ENCODE measurements at places on chromosomes 1 and 21. TPM values are rescaled to one million over a fixed set of nuclear protein-coding genes. Genes with fewer than 3 reads are reported as not detected.

Gene PLEKHA6
- total RNA-seq = 43.4 TPM

Gene RNU1-1
- total RNA-seq = 7,909 TPM

Gene SPRR1A
- total RNA-seq = not detected

Gene ACTN2
- total RNA-seq = 157 TPM

Gene PTPN22
- total RNA-seq = 1.5 TPM

Gene IGSF3
- 42.0 TPM for total RNA-seq

Gene COL9A2
- 18.7 TPM for total RNA-seq

Gene FAM72C
- total RNA-seq = 1.1 TPM

Gene GJA9
- total RNA-seq = not detected

Gene C1QA
- 51.6 TPM for total RNA-seq

Gene IRF2BP2
- 178 TPM for total RNA-seq

Gene TSPAN2
- 15.5 TPM for total RNA-seq

Gene FABP3
- total RNA-seq = 49.9 TPM

Gene BEST4
- total RNA-seq = 0.64 TPM

Gene LCE1D
- not detected for total RNA-seq

Gene LRRIQ3
- total RNA-seq = 2.6 TPM

Gene TNNI3K
- 0.99 TPM for total RNA-seq

Gene ITPKB
- 51.5 TPM for total RNA-seq

Gene ALDH9A1
- total RNA-seq = 69.9 TPM

Gene SON
- total RNA-seq = 240 TPM

Gene TIPRL
- 27.7 TPM for total RNA-seq

Gene CDCA8
- 5.4 TPM for total RNA-seq

Gene FCGR3B
- total RNA-seq = 10.3 TPM

Gene CACNA1S
- 16.5 TPM for total RNA-seq

Gene NBPF10
- total RNA-seq = 3.3 TPM

Gene SH2D1B
- 0.35 TPM for total RNA-seq

Gene HSD11B1
- total RNA-seq = 0.12 TPM

Gene OLFML3
- 102 TPM for total RNA-seq

Gene C1orf185
- not detected for total RNA-seq

Gene KRTAP13-2
- not detected for total RNA-seq

Gene HSPA6
- total RNA-seq = 26.2 TPM

Measured in metanephros (tissue), 2 donors.